ENCODE measurements at places on chromosomes 1 and 21.

DNA sequence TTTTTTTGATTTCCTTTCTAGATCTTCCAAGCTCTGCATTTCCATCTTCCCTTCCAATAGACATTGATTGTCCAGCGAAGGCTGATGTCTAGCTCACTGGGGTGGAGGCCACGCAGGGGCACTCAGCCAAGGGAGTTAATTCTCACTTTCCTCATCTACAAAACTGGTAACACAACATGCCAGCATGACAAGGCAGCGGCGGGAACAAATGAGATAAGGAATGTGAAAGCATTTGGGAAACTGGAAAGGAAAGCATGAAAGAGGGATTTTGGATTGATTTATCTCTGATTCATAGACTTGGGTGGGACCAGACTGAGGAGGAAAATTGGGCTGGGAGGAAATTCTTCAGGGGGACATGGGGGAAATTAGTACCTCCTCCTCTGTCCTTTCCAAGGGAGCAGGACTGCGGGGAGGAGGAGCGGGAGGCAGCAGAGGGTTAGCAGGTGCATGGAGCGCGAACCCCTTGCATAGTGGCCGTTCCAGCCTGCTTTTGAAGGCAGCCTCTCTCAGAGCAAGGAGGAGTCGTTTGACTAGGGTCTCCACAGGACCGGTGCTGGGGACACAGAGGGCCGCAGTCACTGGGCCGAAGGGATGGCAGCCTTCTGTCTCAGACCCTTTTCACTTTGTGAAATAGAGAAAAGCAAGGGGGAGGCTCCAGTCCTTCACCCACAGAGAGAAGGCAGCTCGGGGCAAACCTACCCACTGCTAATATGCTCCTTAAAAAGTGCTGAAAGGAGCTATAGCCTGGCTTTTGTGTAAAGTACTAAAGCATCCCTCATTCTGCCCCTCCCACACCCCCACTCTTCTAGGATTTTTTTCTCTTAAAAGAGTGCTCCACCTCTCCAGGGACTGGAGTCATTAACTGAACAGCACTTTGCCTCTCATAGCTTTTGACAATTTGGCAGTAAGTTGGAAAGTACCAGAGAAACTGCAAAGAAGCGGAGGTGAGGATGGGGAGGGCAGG lies 89.2 kb downstream of the PLXNA2 start:
- DNase-seq: no peak

- no peak for DNase-seq
Measured at GRCh38 chr1:147504801-147505311, 36.4 kb upstream of the BCL9 start.

- no peak for DNase-seq
Measured at GRCh38 chr1:194339471-194339870, 1153.1 kb upstream of the B3GALT2 start.

- DNase-seq: no peak
Measured at GRCh38 chr1:21821385-21822019, 9.4 kb downstream of the LDLRAD2 start.

DNA sequence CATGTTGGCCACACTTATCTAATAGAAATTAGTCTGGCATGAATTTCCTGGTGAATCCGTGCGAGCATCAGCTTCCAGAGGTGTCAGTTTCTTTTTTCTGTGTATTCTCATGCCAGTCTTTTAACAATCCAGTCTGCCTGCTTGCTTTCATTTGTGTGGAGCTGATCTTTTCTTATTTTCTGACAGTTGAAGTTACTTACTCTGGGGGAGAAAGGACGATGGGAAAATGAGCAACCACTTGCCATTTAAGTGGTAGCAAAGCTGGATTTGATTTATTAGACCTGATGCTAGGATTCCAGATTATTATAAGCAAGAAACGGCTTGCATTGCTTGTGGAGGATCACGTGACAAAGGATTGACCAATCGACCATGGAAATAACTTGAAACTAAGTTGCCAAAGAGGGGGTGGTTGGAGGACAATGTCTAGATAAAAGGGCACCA lies 24.3 kb upstream of the APP start:
- no peak for DNase-seq

DNA sequence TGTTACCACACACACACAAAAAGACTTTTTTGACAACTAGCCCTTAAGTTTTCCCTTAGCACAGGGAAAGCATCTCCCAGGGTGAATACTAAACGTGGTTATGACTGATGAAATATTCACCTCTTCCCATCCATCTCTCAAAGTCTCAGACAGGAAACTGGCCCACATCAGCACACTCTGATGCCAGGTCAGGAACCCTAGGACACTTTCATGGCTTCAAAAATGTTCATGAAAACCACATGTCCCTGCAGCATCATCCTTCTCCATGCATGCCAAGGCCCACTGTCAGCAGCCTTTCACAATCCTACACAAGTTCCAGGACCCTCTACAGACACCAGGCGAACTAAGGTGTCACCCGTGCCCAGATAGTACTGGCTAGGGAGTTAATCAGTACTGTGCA lies 68.7 kb downstream of the DNTTIP2 start:
- no peak for DNase-seq

- DNase-seq: no peak
Measured at GRCh38 chr1:25150985-25151495, 81.3 kb downstream of the SYF2 start.

DNA sequence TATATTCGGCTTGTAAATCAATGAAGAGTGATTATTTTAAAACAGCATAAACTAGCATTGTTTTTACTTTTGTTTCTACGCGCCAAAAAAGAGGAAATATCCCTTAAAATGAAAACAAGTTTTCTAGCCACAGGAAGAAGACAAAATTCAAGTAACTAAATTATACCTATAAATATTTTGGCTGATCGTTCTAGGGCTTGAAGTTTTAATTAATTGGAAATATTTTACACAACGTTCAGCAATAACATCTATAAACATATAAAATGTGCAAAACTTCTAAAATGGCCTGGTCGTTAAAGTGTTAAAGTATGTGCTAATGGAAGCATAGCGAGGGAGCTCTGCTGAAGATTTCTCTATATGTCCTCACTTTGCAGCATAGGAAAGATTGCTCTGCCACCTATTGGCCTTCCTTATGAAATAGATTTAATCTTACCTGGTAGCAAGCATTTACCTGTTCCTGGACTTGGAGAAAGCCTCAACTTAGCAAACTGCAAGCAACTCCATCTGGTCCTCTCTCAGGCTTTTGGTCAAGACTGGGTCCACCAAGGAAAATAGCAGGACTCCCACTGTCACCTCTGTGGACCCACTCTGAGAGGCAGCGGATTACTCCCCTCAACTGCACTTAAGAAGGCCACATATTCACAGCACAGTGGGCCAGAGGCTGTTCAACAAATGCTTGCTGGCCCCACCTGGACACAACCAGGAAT lies 351.3 kb upstream of the RUNX1 start:
- peak; percentile 41 for DNase-seq

GRCh38 chr1:156376146-156376545 lies 7.1 kb downstream of the RHBG start:
- no peak for DNase-seq

GRCh38 chr1:151837197-151837596 lies 2.4 kb downstream of the C2CD4D start:
- no peak for DNase-seq

DNA sequence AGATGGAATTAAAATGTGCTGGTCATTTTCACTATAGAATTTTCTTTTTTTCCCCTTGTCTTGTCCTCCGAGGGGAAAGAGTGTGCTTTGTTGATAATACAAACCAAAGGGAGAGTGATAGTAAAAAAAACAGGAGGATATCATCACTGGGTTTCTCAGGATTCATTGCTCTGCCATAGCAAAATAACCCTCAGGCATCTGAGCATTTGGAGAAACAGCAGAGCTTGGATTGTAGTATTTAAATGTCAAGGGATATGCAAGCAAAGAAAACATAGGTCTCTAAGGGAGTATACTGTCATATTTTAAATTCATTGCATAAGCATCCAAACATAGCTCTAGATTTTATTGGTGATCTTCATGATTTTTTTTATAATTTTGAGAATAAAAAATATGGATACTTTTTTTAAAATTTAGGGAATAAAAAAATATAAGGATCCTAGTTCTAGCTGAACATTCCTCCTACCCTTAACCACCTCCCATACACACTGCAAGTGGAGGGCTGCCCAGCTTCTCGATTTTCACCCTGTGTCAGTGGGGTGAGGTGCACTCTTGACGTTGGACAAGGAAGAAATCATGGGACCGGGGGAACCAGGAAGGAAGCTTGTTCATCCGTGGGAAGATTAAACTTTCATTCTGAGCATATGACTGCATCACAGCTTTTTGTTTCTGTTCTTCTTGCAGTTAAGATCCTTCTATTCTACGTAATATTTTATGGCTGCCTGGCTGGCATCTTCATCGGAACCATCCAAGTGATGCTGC lies 4.4 kb downstream of the ATP1B1 start:
- DNase-seq: no peak

DNA sequence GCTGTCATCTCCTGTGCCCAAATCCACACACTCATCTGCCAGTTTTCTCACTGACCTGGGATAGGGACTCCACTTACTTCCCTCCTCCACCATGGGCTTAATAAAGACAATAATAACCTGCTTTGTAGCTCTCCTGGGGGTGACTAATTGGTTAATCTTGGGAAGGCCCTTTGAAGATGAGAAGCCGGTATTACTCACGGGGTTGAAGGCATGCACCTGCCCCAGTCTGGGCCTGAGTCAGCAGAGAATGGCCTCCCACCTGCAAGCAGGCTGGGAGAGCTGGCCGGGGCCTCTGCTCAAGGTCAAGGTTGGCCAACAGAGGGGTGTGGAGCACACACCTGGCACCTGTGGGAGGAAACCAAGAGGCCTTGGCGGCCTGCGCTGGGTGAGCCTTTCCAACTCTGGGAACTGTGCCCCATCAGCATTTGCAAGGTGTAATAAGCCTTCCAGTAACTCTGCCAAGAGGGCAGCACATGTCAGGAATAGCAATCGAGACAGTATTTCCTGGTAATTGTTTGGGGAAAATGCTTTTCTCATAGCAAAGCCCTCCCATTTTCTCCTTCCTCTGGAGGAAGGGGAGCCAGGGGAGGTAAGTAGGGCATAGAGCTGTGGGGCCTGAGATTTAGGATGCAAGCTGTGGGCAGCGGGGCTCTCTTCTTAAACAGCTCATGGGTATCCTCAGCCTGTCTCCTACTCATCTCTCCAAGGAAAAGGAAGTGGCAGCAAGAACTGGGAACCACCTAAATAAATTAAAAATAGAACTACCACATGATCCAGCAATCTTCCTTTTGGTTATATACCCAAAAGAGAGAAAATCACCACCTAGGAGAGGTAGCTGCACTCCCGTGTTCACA lies 49.0 kb downstream of the TOMM20 start:
- DNase-seq: no peak

DNA sequence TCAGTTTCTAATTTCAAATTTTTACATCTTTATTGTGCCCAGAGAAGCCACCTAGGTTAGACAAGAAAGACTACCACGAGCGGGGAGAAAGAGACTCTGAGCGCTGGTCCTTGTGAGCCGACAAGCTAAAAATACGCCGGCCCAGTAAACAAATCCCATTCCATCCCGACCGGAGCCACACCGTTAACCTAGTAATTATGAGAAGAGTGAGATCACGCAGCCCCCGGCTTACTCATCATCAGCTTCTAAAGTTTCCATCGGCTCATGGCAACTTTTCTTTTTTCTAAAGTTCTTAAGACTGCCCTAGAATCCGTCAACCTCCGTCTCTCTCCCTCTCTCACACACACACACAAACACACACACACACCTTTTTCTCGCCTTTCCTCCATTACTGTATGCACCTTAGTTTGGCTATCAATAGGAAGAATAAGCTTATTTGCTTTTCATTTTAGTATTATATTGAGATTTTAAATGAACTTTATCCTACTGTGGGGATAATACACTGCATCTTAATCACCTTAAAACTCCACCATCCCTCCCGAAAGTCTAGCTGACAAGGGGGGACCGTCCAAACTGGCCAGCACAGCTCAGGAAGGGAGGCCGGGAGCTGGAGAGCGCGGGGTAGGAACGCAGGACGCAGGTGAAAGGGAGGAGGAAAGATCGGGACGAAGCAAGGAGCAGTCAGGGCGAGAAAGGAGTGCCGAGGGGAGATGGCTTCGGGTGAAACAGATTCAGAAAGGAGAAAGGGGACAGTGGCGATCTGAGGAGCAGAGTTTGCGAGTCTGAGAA lies 728 bp downstream of the OTUD7B start:
- peak; percentile 48 for DNase-seq

All from activated T-cell treated with anti-CD3 and anti-CD28 coated beads, Interleukin-2, amount 50 U/mL, for 1 hour (primary cell).